ENCODE measurements at places on chromosomes 3 and 15.
A peak's percentile ranks its signal among the peaks of the same experiment; 100 is the strongest.

DNA sequence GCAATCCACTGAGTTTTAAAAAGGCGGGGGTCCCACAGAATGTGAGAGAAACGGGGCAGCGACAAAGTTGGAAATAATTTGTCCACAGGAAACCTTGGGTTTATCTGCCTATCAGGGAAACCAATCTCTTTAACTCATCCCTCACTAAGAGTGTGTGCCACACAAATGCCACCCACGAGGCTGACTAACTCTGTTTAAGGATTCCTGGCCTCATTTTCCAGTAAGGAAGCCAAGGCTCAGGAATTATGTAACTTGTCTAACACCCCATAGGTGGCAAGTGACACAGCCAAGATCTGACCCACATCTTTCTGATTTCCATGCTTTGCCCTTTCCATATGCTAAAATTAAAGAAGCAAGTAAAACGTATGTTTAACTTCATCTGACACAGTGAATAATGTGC is 263.2 kb downstream of the CNTN3 start:
- DNase-seq, result no peak

- no peak for DNase-seq
Observed at GRCh38 chr15:57595011-57595866, 3.5 kb downstream of the MYZAP start.

DNA sequence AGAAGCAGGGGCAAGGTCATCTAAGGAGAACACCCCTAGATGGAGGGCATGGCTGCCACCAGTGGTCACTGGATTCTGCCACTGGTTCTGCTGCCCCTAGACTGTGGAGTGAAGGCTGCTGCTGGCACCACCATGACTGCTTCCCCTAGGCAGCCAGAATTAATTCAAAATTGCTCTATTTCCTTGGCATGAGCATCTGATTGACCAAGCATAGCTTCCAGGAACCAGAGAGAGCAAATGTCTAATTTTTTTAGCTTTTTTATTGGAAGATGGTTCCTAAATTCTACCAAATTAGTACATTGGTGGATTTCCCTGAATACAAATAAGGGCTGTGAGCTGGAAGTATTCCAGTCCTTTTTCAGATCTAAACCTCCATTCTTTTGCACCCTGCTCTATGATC is 270.2 kb upstream of the GBE1 start:
- DNase-seq, result no peak

GRCh38 chr15:64943512-64944225 is 32.0 kb downstream of the ANKDD1A start:
- DNase-seq, result no peak

DNA sequence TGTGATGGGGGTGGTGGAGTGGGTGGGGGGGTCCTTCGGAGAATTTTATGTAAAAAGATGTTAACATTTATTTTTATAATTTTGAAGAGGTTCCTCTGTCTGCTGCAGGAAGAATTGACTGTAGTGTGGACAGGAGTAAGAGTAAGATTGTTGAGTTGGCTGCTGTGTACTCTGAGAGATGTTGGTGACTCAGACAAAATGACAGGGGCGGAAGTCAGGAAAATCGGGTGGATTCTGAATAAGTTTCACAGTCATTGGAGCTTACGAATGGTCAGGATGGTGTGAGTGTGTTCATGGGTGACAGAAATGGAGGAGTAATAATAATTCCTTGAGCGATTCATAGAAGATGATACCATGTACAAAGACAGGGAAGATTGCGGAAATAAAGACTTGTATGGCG is 420.0 kb downstream of the ROBO2 start:
- DNase-seq, result no peak

DNA sequence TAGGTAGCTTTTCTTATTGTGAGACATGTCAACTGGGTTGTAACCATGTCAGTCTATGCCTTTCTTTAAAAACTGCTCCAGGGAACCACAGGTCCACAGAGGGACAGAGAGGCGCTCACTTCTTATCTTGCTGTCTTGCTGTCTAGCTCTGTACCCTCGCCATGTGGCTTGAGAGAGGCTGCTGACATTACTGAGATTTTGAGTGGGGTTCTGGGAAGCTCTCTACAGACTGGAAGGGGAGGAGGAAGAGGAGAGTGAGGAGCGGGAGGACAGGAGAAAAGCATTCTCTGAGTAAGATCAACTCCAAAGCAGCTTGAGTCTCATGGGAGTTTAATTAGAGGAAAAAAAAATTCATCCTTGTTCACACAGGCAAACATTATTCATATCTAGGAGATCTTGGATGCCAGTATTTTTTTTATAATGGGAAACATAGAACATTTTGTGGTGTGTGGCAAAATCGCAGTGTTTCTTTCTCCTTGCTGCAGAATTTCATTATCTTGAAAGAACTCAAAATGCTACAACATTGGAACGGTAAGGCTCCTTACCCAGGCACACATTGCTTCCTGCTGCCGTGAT is 1037.0 kb upstream of the NR2F2 start:
- DNase-seq, result no peak

GRCh38 chr3:145620002-145620401 is 541.0 kb downstream of the PLOD2 start:
- DNase-seq, result no peak

DNA sequence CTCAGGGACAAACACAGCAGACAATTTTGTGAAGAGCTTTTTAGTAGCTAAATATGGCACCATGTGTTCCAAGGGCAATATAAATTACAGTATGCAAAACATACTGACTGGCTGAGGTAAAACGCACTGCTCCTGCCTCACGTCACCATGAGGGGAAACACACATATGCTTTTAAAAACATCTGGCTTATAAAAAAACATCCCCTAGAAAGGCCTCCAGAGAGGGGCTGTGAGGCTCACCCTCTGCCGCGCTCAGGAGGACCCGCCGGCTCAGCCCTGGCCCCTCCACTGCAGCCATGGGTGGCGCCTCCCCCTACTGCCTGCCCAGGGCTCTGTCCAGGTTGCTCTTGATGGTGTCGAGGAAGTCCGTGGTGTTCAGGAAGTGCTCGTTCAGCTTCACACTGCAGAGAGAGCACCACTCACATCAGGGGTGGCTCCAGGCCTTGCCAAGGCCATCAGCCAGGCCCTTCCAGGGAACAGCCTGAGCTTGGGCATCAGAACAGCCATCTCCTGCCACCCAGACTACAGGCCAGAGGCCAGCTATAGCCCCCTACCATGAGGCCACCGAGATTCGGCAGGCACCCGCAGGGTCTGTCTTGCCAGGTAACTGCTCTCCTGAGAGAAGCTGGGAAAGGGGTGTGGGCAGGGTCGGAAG is 18.2 kb downstream of the IDH2 start:
- DNase-seq, result no peak

- DNase-seq, result no peak
Observed at GRCh38 chr15:94631608-94632007, 400.2 kb downstream of the MCTP2 start.

DNA sequence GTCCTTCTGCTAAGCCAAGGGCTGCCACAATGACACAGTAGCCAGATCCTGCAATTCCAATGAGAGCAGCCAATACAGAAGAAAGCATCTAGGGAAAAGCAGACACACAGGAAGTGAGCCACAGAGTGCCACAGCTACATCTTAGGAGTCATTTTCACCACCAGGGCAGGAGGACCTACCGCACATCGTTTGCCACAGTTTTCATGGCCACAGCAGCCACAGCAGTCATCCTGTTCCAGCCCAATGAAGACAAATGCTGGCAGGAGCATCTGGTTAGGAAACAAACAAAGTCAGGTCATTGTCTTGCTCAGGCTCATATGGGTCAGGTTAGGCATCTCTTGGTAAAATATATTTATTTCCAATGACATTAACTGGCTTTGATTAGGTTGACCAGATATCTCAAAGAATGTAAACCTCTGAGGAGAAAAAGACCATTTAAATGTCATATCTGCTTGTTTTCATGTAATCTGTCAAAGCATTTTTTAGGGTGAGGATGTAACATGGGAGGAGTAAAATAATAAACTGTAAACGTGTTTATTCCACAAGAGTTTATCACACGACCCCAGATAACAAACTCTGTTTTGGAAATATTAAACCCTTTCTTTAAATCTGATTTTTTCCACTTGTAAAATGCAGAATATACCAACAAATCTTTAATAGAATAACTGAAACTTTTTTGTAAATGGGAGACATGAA is 1.8 kb downstream of the TM4SF1 start:
- no peak for DNase-seq

- DNase-seq, result no peak
Observed at GRCh38 chr3:183810643-183811594, 14.5 kb downstream of the MAP6D1 start.

GRCh38 chr3:126704494-126705214 is 614 bp downstream of the CHCHD6 start:
- no peak for DNase-seq

- DNase-seq, result peak; percentile 78
Observed at GRCh38 chr3:46208167-46208704, at the start of gene CCR1. Gene CCR1 (minus strand): TSS chr3:46208313. CDS start chr3:46204313, 4,000 bp downstream.

DNA sequence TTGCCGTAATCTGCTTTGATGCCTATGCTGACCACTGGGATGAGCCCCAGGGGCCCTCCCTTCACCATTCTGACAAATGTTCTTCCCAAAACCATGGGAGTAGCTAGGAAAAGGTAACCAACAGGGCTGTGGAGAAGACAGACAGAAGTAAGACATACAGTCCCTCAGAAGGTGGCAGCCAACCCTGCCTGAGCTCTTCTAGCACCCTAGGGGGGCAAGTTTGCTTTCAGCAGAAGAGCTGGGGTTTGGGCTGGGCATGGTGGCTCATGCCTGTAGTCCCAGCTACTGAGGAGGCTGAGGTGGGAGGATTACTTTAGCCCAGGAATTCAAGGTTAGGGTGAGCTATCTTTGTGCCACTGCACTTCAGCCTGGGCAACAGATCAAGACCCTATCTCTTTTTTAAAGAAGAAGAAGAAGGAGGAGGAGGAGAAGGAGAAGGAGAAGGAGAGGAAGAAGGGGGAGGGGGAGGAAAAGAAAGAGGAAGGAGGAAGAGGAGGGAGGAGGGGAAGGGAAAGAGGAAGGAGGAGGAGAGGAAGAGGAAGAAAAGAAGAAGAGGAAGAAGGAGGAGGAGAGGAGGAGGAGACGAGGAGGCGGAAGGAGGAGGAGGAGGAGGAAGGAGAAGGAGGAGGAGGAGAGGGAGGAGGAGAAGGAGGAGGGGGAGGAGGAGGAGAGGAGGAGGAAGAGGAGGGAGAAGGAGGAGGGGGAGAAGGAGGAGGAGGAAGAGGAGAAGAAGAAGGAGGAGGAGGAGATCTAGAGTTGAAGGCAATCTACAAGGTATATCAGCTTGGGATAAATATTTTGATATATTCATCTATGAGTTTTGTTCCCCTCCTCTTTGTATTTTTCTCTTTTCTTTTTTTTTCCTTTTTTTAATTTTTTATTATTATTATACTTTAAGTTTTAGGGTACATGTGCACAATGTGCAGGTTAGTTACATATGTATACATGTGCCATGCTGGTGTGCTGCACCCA is 44.9 kb upstream of the ABHD2 start:
- no peak for DNase-seq

GRCh38 chr3:193701953-193702635 is 109.1 kb downstream of the OPA1 start:
- DNase-seq, result no peak

DNA sequence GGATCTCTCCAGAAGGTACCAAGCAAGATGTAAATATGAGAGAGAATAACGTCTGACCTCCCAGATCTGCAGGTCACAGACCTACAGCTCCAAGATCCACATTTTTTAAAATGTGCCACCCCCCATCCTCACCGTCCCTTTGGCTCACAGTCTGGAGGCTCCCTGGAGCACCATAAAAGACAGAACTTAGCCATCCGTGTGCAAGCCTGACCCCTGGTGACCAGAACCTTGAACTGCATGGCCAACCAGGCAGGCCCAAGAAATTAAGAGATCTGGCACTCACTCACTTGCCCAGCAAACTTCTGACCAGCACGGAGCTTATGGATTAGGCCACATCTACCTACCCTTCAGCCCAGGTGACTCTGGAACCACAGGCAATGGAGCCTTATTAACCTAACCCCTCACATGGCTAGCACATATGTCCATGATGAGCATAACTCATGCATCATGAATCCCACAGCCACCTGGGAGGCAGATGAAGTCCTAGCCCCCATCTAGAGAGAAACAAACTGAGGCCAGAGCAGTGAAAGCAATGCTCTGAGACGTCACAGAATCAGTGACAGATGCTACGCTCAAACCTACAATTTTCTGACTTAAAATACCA is 275.3 kb downstream of the UACA start:
- DNase-seq, result peak; percentile 75

GRCh38 chr3:41749988-41750387 is 211.9 kb downstream of the ULK4 start:
- DNase-seq, result no peak

DNA sequence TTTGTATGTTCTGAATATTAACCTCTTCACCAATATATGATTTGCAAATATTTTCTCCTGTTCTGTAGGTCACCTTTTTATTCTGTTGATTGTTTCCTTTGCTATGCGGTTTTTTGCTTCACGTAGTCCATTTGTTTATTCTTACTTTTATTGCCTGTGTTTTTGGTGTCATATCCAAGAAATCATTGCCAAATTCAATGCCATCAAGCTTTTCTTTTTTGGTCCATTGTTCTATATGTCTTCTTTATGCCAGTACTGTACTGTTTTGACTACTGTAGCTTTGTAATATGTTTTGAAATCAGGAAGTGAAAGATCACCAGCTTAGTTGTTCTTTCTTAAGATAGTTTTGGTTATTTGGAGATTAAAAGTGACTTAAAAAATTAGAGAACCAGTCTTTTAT is 4.2 kb downstream of the PARP15 start:
- DNase-seq, result no peak

DNA sequence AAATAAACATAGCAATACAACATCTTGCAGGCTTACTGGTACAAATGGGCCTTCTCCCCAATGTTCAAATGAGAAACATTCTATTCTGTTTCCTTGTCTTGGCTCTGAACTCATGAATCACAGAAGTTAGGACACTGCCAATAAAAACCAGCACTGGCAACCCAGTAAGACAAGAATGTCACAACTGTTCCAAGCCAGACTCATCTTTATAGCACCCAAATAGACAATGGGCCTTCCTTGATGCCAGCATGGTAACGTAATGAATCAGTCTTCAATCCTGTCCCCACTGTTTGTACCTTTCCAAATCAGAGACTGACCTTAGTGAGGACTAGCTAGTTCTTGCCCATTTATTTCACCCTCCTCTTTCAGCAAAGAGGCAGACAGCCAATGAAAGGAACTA is 14.1 kb upstream of the RPS17 start:
- DNase-seq, result no peak

DNA sequence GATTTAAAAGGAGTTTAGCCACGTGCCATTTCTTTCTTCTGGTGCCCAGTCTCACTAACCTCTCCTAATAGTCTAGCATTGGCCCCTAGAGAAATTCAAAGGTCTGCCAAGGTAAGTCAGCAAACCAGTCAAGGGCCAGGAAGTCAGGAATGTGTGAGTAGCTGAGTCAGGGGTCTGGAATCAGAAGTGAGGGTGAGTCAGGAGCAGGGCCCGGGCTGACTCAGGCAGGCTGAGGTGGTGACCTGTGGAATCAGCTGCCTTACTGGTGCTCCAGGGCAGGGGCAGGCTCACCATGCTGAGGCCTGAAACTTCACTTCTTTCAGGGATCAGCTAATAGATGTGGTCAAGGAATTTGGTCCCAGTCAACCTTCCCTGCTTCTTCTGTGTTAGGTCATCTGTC is 105.8 kb upstream of the MYZAP start:
- no peak for DNase-seq

- peak; percentile 57 for DNase-seq
Observed at GRCh38 chr3:45943207-45943846, at the start of gene CXCR6. Gene CXCR6 (plus strand): TSS chr3:45943464. CDS start chr3:45946482, 3,018 bp downstream.

All from activated CD4-positive, alpha-beta memory T cell treated with anti-CD3 and anti-CD28 coated beads, Interleukin-2, amount 10 ng/mL, durations not matched to agents 7 days and 5 days (primary cell).